ENCODE measurements at places on chromosomes 16 and 17.

DNA sequence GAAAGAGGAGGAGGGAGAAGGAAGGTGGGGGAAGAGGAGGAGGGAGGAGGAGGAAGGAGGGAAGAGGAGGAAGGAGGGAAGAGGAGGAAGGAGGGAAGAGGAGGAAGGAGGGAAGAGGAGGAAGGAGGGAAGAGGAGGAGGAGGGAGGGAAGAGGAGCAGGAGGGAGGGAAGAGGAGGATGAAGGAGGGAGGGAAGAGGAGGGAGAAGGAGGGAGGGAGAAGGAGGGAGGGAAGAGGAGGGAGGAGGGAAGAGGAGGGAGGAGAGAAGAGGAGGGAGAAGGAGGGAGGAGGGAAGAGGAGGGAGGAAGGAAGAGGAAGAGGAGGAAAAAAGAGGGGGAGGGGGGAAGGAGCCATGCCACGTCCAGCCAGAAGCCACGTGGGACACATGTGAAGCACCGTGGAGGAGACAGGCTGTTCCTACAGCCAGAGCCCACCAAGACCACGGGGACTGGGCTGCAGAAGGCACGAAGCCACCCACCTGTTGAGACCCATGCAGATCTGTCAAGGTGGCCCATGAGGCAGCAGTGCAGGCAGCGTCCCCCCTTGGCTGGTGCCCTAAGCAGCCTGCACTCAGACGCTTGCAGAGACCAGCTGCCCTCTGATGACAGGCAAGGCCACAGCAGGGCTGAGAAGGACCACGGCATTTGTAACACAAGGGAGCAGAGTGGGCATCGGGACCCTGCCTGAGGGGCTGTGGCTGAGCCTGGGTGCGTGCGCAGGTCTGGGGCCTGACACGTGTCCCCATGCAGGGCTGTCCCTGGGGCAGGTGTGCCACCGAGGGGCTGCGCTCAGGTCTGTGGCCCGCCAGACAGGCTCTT is 10.3 kb downstream of the NDUFAF8 start:
- DNase-seq: no peak

- no peak for DNase-seq
These were observed 18.3 kb downstream of the IL4R start for GRCh38 chr16:27332105-27332504.

- DNase-seq: no peak
These were observed 191.7 kb downstream of the IRF8 start for GRCh38 chr16:86090461-86091170.

GRCh38 chr17:61457226-61457983 is 5.2 kb downstream of the TBX4 start:
- no peak for DNase-seq

GRCh38 chr17:74296548-74296936 is 22.5 kb downstream of the DNAI2 start:
- DNase-seq: peak; percentile 25

DNA sequence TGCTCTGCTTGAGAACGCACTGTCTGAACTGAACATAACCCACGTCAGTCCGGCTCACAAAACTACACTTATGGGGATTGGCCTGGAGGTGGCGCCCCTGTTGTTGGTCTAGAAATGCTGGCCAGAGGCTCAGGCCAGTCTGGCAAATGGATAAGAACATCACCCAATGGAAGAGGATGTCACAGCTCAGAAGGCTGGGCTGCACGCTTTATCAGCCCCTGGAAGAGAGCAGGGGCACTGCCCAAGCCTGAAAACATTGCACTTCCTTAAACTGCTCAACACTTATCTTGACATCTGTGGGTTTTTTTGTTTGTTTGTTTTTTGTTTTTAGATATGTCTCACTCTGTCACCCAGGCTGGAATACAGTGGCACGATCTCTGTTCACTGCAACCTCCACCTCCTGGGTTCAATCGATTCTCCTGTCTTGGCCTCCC is 24.8 kb upstream of the BPTF start:
- DNase-seq: peak; percentile 11

DNA sequence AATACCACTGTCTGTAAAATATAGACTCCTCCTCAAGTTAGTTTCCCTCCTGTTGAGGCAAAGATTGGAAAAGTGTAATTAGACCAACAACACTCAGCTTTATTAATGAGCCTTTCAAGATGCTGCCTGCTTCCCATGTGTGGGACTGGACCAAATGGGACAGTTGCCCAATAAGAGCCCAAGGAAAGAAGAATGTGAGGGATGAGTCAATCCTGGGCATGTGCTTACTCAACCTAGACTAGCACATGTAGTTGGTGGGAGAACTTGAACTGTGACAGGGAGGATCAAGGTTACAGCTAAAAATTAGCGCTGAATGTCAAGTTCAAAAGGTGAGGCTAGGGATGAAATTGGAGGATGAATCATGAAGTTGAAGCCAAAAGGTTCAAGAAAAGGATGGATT is 435.5 kb downstream of the CA10 start:
- no peak for DNase-seq

DNA sequence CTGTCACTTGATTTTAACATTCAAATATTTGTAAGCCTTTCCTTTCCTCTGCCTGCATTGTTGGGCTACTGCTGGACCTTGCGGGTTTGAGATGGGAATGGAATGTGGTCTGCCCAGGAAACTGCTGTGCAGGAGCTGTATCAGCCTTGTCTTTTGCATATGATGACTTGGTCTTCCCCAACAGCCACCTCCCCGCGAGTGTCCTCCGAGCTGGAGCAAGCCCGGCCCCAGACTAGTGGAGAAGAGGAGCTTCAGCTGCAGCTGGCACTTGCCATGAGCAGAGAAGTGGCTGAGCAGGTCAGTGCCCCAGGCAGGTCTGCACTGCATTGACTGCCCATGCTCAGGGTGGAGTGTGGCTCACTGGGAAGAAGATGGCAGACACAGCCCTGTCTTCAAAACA is 52.8 kb downstream of the B9D1 start:
- DNase-seq: no peak

- DNase-seq: no peak
These were observed 943 bp downstream of the CNTROB start for GRCh38 chr17:7932949-7933348.

DNA sequence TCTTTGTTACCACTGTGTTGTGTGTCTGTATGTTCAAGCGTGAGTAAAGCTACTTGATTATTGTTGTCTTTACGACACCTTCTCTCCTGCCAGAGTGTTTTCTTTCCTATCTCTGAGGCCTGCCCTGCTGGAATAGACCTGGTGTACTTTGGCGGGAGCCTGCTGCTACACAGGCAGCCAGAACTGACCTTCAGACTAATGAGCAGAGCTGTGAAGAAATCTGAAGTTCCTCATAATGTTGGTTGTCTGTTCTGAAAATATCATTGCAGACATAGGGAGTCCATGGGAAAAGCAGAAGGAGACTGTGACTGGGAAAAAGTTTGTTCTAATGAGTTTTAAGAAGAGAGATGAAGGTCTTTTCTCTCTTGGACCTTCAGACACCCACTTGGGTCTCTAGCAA is 9.8 kb downstream of the RHOT1 start:
- no peak for DNase-seq

GRCh38 chr17:64377769-64378282 is 12.8 kb downstream of the PECAM1 start:
- no peak for DNase-seq

DNA sequence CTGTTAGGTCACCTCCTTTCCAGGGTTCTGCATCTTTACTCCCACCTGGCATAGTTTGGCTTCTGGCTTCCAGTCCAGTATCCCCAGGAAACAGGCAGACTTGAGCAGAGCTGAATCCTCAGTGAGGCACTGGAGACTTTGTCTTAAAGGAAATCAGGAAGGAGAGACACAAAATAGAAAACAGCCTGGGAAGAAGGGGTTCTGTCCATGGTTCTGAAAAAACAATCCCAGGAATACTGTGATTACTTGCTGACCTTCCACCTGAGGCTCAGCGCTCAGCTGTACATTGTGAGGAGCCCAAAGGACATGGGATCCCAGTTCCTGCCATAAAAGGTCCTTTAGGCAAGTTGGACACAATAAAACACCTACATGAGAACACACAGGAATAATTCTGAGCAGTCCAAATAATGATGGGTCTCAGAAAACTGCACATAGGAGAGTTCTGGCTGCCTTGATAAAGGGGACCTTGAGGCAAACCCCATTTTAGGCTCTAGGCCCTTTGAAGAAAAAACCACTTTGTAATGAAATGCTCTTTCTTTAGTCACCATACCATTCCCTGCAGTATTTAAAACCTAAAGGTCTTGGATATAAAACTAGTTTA is 81.4 kb upstream of the CRHR1 start:
- no peak for DNase-seq

DNA sequence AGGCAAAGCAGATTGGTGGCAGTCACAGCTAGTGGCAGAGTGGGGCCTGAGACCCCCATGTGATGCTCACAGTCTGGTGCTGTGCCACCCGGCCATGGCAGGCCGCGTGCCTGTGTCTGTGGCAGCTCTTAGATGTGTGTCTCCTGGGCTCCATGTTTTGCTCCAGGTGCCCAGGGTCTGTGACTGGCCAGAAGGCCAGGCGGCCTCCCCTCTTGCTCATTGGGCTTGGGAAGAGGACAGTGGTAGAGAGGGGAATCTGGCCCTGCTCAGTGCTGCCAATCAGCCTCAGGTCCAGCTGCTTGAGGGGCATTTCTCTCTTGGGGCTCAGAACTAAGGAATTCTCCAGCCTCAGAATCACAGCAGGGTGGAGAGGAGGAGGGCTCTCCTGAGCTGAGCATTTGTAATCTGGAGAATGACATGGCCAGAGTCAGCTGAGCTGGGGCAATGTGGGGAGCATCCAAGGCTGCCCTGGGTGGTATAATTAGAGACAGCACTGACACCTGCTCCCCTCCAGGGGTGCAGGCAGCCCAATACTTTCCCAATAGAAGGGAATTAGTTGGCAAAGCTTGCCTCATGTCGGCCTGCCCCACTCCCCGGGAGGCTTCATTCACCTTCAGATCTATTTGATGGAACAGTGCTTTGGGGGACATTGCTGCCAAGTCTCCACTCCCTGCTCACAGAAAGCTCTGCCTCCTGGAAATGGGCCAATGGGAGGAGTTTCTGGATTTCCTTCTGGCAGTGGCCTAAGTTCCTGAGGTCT is 2.7 kb upstream of the LASP1NB start:
- DNase-seq: no peak

GRCh38 chr17:58415371-58416055 is 1.8 kb downstream of the RNF43 start:
- DNase-seq: no peak

DNA sequence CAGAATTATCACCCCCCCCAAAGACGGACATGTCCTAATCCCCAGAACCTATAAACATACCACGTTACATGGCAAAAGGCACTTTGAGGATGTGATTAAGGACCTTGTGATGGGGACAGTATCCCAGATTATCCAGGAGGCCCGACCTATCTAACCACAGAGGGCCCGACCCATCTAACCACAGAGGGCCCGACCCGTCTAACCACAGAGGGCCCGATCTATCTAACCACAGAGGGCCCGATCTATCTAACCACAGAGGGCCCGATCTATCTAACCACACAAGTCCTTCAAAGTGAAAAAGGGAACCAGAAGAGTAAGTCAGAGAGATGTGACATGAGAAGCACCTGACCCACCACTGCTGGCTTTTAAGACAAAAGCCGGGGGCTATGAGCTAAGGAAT is 56.8 kb downstream of the ANKFY1 start:
- no peak for DNase-seq

DNA sequence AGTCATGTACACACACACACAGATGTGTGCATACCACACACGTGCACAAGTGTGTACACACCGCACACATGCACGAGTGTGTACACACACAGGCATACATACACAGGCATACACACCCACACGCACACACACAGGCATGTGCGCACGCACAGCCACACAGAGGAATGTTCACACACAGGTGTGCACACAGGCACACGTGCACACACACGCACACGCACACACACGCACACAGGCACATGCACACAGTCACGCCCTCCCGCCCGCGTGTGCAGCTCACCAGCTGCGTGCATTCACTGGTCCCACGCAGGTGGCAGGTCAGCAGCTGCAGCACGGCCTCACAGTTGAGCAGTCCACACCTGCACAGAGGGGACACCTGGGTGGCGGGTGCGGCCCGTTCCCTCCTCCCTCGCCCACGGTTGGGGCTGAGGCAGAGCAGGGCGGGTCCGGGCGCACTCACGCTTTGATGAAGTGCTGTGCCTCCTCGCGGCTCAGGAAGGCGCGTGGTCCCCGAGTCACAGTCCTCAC is 7.7 kb downstream of the TEPSIN start:
- DNase-seq: no peak

DNA sequence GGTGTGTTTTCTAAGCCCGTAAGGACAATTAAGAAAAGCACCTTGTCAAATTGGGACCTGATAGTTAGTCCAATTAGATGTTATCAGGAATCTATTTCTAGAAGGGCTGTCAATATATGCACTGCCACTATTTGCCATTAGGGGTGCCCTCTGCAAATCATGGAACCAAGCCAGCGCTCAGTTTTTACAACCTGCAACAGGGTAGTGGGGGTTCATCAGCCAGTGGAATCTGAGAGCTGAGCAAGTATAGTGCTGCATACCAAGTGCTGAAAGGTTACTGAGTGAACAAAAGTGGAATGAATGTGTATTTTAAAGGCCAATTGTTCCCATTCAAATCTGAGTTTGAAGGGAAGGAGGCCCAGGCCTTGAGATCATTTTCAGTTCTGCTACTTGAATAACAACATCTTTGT is 10.4 kb downstream of the PRR11 start:
- no peak for DNase-seq

DNA sequence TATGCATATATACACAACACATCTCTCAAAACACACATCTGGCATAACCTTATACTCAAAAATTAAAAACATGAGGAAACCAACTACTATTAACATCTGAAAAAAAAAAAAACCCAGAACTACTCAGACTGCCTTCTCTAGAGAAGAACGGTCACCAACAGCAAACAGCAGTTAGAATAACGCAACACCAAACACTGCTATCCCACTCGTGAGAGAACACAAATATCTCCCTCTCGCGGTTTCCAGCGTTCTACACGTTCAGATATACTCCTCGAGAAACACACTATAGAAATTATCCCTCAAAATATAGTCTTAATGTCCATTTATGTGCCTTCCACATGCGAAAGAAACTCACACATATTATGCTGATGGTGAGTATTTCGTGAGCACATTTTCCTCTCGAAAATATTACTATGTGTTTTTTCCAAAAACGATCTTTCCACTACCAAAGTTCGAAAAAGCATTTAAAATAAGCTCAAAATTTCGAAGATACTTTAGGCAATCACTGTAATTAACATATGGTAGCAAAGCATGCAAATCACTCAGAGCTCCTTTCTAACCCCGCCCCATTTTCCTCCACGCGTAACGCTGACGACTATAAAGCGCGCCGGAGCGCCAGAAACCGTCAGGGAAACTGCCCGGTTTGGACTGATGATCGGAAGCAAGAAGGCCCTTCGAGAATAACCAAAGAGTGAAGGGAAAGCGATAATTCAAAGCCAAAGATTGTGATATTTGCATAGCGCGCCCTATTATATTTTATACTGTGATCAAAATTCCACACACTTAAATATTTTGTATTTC is 60.1 kb downstream of the TEX14 start:
- DNase-seq: peak; percentile 95

DNA sequence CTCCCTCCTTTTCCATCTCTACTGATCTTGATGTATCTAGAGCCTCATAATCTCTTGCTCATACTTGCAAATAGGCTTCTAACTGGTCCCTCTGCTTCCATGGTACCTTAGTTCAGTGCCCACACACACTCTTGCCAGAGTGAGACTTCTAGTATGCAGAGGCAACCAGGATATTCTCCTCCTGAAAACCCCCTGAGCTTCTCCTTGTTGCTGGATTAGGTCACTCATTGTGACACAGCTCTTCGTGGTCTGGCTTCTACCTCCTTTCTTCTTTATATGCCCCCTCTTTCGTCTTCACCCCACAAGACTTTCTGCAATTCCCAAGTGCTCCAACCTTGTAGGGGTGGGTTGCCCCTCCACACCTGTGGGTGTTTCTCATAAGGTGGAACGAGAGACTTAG is 2.5 kb upstream of the FAM20A start:
- DNase-seq: no peak

- DNase-seq: no peak
These were observed 22.1 kb upstream of the GSG1L start for GRCh38 chr16:28085389-28086171.
